ENCODE measurements at places on chromosomes 7 and 10. TPM values are rescaled to one million over a fixed set of nuclear protein-coding genes. Genes with fewer than 3 reads are reported as not detected.

DNA sequence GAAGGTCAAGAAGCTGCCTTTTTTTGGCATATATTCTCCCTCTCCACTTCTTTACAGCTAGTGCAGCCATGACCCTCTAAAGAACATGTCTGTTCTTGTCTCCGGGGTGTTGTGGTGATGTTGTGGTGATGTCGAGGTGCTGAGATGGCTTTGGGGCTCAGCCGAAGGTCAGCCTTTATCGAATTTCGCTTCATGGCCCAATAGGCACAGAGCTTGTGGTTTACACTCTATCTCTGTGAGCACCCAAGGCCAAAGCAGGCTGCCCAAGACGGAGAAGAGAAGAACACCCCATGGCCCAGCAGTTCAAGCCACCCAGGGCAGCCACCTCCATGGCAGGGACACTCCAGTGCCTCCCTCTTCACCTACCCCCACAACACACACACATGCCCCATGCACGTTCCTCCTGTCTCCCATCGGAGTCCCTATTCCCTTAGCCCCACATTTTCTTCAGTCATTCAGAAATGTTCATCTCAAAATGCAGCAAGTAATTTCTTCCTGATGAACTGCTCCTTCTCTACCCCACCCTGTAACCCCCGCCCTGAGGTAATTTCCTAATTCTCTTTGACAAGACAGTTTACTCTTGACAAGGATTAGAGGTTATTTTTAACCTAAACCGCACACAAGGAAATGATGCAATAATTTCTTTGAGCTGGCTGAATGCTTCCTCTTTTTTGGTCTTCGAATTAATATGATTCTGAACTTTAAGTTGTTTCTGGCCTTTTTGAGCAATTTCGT is 18.6 kb upstream of the ADRB1 start:
- H3K27me3 ChIP-seq = peaks cover 72% of the 10 kb centered on the region
- H3K4me3 ChIP-seq = no peak overlapping the region
- peaks cover 24% of the 10 kb centered on the region for H3K4me1 ChIP-seq
- no peaks in the 10 kb centered on the region for H3K36me3 ChIP-seq
- H3K27ac ChIP-seq = no peak overlapping the region
- DNase-seq = no peak

Gene ATRNL1
- not detected for total RNA-seq

DNA sequence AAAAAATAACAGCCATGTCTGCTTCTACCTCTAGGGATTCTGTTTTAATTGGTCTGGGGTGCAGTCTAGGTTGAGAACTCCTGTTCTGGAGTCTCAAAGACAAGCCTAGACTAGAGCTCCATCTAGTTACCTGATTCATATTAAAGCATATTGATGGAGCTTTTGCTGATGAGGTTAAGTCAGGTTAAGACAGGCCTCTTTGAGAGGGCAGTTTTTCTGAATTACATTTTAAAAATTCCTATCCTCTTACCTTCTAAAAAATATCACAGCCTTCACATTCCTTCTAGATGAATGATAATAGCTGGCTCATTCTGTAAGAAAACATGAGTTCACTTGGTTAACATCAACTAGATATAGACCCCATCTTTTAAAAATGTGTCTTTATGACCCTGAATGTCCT is 28.9 kb downstream of the MGAM start:
- H3K4me3 ChIP-seq = no peak overlapping the region
- H3K36me3 ChIP-seq = no peaks in the 10 kb centered on the region
- H3K27me3 ChIP-seq = peaks cover 3% of the 10 kb centered on the region

- peak overlapping the region; percentile 54 for H3K4me3 ChIP-seq
- no peak overlapping the region for H3K27ac ChIP-seq
- no peaks in the 10 kb centered on the region for H3K36me3 ChIP-seq
- peaks cover 2% of the 10 kb centered on the region for H3K27me3 ChIP-seq
These were observed 1.6 kb upstream of the HILPDA start for GRCh38 chr7:128453836-128454804.

DNA sequence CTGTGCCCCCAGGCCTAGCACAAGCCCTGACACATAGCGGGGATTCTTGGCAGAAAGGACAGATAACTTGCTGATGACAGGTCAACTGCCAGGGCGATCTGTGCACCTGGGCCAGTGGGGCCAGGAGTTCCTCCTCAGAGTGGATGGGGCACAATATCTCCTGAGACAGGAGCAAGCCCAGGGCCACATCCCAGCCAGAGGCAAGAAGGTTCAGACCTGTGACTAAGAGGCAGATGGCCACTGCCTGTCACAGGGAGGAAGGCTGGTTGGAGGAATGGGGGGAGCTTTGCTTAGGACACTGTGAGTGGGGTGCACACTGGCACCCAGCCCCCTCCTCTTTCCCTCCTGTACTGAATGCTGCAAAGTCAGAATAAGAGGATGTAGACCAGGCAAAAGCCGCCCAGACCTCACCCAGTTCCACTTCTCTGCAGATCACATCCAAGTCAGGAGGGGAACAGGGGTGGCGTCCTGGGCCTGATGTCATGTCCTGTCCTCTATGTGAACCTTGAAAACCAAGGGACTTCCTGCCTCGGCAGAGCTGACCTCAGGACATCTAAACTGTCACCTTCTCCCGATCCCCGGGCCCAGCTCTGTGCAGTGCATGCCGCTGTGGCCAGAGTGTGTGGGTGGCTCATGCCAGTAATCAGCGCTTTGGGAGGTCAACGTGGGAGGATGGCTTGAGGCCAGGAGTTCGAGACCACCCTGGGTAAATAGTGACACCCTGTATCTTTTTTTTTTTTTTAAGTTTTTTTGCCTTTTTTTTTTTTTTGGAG is 1.3 kb downstream of the GUSB start:
- no peaks in the 10 kb centered on the region for H3K27me3 ChIP-seq
- peaks cover 22% of the 10 kb centered on the region for H3K4me1 ChIP-seq
- H3K4me3 ChIP-seq = peak overlapping the region; percentile 74
- peak overlapping the region; percentile 87 for H3K27ac ChIP-seq
- no peaks in the 10 kb centered on the region for H3K36me3 ChIP-seq
- peak; percentile 54 for DNase-seq

Gene PALD1
- total RNA-seq = not detected

GRCh38 chr7:77858278-77858677 is 59.7 kb downstream of the PHTF2 start:
- H3K27ac ChIP-seq = peak overlapping the region; percentile 31
- H3K27me3 ChIP-seq = no peaks in the 10 kb centered on the region
- peaks cover 25% of the 10 kb centered on the region for H3K4me1 ChIP-seq
- DNase-seq = no peak
- H3K36me3 ChIP-seq = no peaks in the 10 kb centered on the region
- no peak overlapping the region for H3K4me3 ChIP-seq

Gene SH2D4B
- 0.36 TPM for total RNA-seq

- DNase-seq = no peak
- H3K36me3 ChIP-seq = peaks cover 32% of the 10 kb centered on the region
- H3K4me3 ChIP-seq = no peak overlapping the region
- H3K27ac ChIP-seq = no peak overlapping the region
- H3K27me3 ChIP-seq = no peaks in the 10 kb centered on the region
- H3K4me1 ChIP-seq = peaks cover 22% of the 10 kb centered on the region
These were observed 8.1 kb downstream of the TMEM120A start for GRCh38 chr7:75986147-75986781.

DNA sequence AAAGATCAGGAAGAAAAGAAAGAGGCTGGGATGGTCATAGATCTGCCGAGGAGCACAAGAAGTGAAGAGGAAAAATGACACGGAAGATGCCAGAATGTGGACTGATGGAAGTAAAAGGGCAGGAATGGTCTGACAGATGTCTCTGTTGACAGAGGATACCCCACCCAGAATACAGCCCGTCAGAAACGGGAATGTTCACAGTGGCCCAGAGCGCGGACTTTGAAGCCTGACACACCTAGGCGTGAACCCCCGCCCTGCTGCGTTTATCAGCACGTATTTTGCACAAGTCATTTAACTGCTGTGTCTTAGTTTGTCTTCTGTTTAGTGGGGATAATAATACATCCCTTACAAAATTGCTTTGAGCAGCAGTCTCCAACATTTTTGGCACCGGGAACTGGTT is 27.1 kb downstream of the AKR1B1 start:
- H3K27me3 ChIP-seq = no peaks in the 10 kb centered on the region
- no peaks in the 10 kb centered on the region for H3K36me3 ChIP-seq
- no peak overlapping the region for H3K27ac ChIP-seq

- no peaks in the 10 kb centered on the region for H3K27me3 ChIP-seq
- H3K27ac ChIP-seq = no peak overlapping the region
- peaks cover 27% of the 10 kb centered on the region for H3K36me3 ChIP-seq
- H3K4me1 ChIP-seq = peaks cover 32% of the 10 kb centered on the region
These were observed 30.3 kb downstream of the ITGB1 start for GRCh38 chr10:32927750-32928149.

DNA sequence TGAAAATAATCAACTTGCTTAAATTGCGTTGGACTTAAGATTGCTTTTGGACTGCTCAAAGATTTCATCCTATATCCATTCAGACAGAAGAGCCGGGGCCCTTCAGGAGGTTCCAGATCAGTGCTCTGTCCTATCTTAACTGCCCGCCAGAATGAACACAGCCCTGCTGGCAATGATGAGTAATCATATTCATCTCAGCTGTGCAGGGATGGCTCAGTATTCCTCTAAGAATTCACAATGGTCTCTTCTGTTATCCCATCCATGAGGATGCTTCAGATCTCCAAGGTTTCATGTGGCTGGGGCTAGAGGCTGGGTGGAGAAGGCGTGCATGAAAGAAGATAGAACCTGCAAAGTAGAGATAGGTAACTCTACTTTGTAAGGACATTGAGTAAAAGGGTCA is 80.0 kb upstream of the NPVF start:
- peaks cover 6% of the 10 kb centered on the region for H3K27me3 ChIP-seq
- no peaks in the 10 kb centered on the region for H3K36me3 ChIP-seq
- DNase-seq = no peak
- H3K27ac ChIP-seq = no peak overlapping the region
- H3K4me1 ChIP-seq = no peaks in the 10 kb centered on the region

Gene USP6NL
- total RNA-seq = 7.9 TPM

- DNase-seq = no peak
- peak overlapping the region; percentile 3 for H3K27ac ChIP-seq
- H3K27me3 ChIP-seq = no peaks in the 10 kb centered on the region
- peak overlapping the region; percentile 30 for H3K4me3 ChIP-seq
- H3K36me3 ChIP-seq = no peaks in the 10 kb centered on the region
- H3K4me1 ChIP-seq = peaks cover 50% of the 10 kb centered on the region
These were observed 48.5 kb upstream of the GRID1 start for GRCh38 chr10:86415116-86415515.

- H3K4me1 ChIP-seq = no peaks in the 10 kb centered on the region
- H3K27ac ChIP-seq = no peak overlapping the region
- no peak overlapping the region for H3K4me3 ChIP-seq
- no peak for DNase-seq
- no peaks in the 10 kb centered on the region for H3K36me3 ChIP-seq
These were observed 837.8 kb upstream of the COBL start for GRCh38 chr7:52154382-52154781.

Gene TEX47
- not detected for total RNA-seq

- no peaks in the 10 kb centered on the region for H3K36me3 ChIP-seq
- H3K4me3 ChIP-seq = peak overlapping the region; percentile 30
- DNase-seq = no peak
- no peaks in the 10 kb centered on the region for H3K27me3 ChIP-seq
- H3K4me1 ChIP-seq = peaks cover 33% of the 10 kb centered on the region
These were observed 105.4 kb upstream of the FAM133B start for GRCh38 chr7:92695308-92696261.

Gene LIPN
- total RNA-seq = not detected

- no peak overlapping the region for H3K27ac ChIP-seq
- DNase-seq = no peak
- H3K4me1 ChIP-seq = no peaks in the 10 kb centered on the region
- H3K36me3 ChIP-seq = no peaks in the 10 kb centered on the region
- H3K4me3 ChIP-seq = no peak overlapping the region
These were observed 209.7 kb upstream of the TMEM196 start for GRCh38 chr7:19982841-19983835.

- H3K4me3 ChIP-seq = no peak overlapping the region
- no peak overlapping the region for H3K27ac ChIP-seq
- peaks cover 3% of the 10 kb centered on the region for H3K27me3 ChIP-seq
- no peaks in the 10 kb centered on the region for H3K36me3 ChIP-seq
These were observed 100.4 kb upstream of the SEMA3A start for GRCh38 chr7:84294847-84295455.

- no peak overlapping the region for H3K4me3 ChIP-seq
- H3K27ac ChIP-seq = no peak overlapping the region
- H3K36me3 ChIP-seq = peaks cover 24% of the 10 kb centered on the region
- no peaks in the 10 kb centered on the region for H3K27me3 ChIP-seq
- DNase-seq = no peak
These were observed 29.5 kb downstream of the SGPL1 start for GRCh38 chr10:70845256-70845655.

Gene ZNF488
- total RNA-seq = not detected

DNA sequence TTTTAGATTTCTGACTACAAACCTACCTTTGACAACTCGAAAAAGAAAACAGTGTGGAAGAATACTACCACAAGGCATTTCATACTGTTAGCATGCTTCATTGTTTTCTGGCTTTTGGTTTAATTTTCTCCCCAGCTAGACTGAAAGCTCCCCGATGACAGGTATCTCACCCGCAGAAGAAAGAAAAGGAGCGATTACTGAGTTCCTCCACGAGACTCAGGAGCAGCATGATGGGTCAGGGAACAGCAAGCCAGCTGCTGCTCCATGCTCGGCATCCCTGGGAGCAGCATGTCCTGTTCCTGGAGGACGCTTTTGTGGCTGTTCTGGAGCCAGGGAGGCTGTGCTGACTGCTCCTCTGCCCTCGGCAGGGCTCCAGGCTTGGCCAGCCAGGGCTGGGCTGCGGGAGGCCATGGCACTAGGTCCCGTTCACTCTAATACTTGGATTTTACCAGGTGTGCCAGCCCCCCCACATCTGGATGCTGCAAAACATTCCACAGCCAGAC is 133.4 kb downstream of the PRKAG2 start:
- H3K27ac ChIP-seq = no peak overlapping the region
- peaks cover 13% of the 10 kb centered on the region for H3K36me3 ChIP-seq
- no peak for DNase-seq
- H3K4me1 ChIP-seq = peaks cover 36% of the 10 kb centered on the region
- H3K27me3 ChIP-seq = no peaks in the 10 kb centered on the region

DNA sequence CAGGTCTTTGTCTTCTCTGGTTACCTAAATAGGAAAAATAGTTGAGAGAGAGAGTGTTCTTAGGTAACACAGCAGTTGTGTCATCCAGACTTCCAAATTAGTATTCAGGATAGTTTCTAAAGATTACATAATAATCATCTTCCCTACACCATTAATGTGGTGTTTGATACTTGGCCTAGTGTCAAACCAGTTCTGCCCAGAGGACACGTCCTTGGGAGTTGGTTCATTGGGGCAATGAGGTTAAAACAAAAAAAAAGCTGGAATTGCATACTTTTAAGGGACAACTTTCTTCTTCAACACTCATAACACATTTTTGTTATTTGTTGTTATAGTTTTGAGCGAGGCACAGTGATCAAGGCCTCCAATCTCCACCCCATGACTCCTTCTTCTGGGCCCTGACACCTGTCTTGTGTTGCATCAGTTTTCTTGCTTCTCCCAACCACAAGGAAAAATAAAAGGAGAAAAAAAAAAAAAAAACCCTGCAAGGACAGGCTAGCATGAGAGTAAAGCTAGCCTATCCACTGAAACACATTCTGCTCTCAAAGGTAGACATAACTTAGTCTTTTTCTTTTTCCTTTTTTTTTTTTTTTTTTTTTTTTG is 28.8 kb downstream of the STN1 start:
- peaks cover 98% of the 10 kb centered on the region for H3K36me3 ChIP-seq
- no peak overlapping the region for H3K27ac ChIP-seq
- H3K4me3 ChIP-seq = no peak overlapping the region
- H3K4me1 ChIP-seq = peaks cover 31% of the 10 kb centered on the region
- no peaks in the 10 kb centered on the region for H3K27me3 ChIP-seq

Gene RPS24
- total RNA-seq = 2,273 TPM

- DNase-seq = peak; percentile 84
- H3K27me3 ChIP-seq = peaks cover 2% of the 10 kb centered on the region
- peak overlapping the region; percentile 91 for H3K27ac ChIP-seq
- H3K4me1 ChIP-seq = peaks cover 27% of the 10 kb centered on the region
- H3K36me3 ChIP-seq = no peaks in the 10 kb centered on the region
- H3K4me3 ChIP-seq = peak overlapping the region; percentile 82
These were observed 43.4 kb downstream of the PRF1 start for GRCh38 chr10:70558871-70559810.

Data from naive thymus-derived CD8-positive, alpha-beta T cell (primary cell).